NCI-H524 (cell line): ENCODE measurements at places on chromosomes 1 and 21.

- DNase-seq: no peak
Observed at GRCh38 chr1:30414086-30414850, 309.1 kb downstream of the MATN1 start.

GRCh38 chr1:230976825-230977747 is 1.6 kb downstream of the TTC13 start:
- no peak for DNase-seq

GRCh38 chr1:116159177-116159576 is 48.0 kb downstream of the MAB21L3 start:
- DNase-seq: no peak

GRCh38 chr1:62439652-62440371 is 3.0 kb downstream of the USP1 start:
- DNase-seq: peak; percentile 19

- no peak for DNase-seq
Observed at GRCh38 chr1:17744666-17745478, 10.3 kb upstream of the ACTL8 start.

DNA sequence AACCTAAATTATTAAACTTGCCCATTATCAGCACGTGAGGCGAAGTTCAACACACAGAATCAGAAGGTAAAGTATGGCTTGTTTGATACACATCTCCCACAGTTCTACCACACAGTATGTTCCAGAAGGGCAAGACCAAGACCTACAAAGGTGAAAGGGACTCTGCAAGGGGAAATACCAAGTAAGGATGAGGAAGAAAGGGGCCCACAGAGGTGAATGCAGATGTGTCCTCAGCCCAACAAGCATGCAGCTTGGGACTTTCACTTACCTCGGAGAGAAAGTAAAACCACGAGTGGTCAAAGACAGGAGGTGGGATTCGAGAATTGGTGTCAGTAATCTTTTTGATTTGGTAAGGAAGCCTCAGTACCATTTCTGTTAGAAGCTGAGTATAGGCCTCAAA is 85.8 kb downstream of the UBR4 start:
- no peak for DNase-seq

DNA sequence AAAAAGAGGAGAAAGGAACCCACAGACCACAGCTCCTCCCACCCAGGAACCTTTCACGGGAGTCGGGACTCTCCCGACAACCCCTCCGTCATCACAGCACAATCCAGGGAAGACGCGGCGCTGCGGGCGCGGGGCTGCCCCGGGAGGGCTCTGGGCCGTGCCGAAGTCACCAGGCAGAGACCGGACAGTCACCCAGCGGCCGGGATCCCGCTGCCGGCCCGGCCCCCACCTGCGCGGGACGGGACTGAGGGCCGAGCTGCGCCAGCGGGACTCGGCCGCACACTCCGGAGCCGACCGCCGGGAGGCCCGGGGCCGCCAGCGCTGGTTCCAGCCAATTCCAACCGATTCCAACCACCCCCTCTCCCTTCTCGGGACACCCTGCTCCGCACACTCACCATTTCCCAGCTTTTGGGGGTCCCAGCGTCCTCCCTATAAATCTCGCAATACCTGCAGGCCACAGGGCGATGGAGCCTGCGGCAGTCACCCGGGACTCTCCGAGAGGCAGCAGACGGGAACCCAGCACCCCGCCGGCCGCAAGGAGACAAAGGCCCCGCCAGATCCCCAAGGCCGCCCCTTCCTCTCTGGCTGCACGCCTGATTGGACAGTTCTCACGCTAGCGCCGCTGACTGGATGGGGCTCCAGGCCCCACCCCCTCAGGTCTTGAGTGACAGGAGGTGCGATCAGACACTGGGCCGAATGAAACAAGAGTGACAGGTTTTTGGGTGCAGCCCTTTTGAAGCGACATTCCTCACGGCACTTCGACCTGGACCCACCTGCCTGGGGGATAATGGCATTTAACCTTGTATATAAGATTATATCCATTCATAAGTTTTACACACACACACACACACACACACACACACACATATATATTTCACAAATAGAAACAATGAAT is at the start of gene ZNF695:
ZNF695 (minus strand) TSS at position 547 of the 895 bp plus-strand sequence; CDS start at position 398, 149 bp downstream.
- peak; percentile 97 for DNase-seq
